Mucosa of descending colon (tissue), 3 donors: ENCODE measurements at places on chromosomes 6 and 20. TPM values are rescaled to one million over a fixed set of nuclear protein-coding genes. Genes with fewer than 3 reads are reported as not detected.

Gene PPP1R3G
- 2.8 TPM for total RNA-seq

Gene C6orf141
- 5.4 TPM for total RNA-seq

Gene PRPH2
- 3.5 TPM for total RNA-seq

Gene CEP85L
- 13.6 TPM for total RNA-seq

Gene HEY2
- total RNA-seq: 1.5 TPM

Gene SENP6
- 117 TPM for total RNA-seq

Gene PDE10A
- 18.0 TPM for total RNA-seq

Gene UST
- 16.2 TPM for total RNA-seq

Gene BANF2
- not detected for total RNA-seq

Gene HLA-G
- 1.9 TPM for total RNA-seq

Gene TRERF1
- total RNA-seq: 11.2 TPM

GRCh38 chr6:9659848-9660247 lies 755.0 kb downstream of the TFAP2A start:
- no peak for DNase-seq

GRCh38 chr6:148738946-148739821 lies 7.6 kb upstream of the UST start:
- DNase-seq: no peak

DNA sequence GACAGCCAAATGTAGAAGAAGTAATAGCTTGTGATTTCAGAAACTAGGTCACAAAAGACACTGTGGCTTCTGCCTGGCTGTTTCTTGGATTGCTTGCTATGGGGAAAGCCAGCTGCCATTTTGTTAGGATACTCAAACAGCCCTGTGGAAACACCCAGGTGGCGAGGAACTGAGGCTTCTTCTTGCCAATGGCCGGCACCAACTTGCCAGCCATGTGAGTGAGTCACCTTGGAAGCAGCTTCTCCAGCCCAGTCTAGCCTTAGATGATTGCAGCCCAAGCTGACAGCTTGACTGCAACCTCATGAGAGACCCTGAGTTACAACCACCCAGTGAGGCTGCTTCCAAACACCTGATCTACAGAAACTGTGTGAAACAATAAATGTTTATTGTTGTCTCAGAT lies 11.9 kb upstream of the KIAA1755 start:
- DNase-seq: no peak

GRCh38 chr6:38767560-38767959 lies 52.4 kb downstream of the DNAH8 start:
- DNase-seq: no peak

DNA sequence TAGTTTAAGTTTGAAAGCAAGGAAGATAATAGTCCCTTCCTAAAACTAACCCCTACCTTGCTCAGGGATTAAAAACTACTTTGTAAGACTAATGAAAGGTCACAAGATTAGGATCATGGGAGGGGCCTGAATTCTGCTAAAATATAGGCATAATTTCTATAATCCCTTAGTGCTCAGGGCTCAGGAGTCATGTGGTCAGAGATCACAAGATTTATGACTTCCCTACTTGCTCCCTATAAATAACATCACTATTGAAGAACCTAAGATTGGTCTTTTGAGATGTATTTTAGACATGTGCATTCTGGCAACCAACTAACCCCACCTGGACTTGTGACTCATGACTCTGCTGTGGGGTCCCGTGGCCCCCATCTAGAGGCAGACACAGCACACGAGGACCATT lies 81.1 kb downstream of the STMND1 start:
- DNase-seq: no peak

GRCh38 chr6:32430179-32430578 lies 9.5 kb upstream of the HLA-DRA start:
- no peak for DNase-seq

DNA sequence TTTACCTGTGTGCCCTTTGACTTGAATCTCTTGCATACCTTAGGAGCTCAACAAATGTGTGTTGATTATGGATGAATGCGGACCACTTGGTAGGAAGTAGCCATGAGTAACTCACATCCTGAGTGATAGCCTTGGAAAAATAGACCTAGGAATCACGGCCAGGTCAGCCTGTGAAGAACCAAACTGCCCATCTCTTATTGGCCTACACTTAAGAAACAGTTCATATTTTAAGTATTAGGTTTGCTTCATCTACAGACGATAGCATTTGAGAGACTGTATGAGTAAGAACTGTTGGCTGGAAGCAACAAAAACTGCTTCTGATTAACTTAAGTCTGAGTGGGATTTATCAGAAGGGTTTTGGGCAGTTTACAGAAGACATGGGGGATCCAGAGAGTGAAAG lies 320.1 kb upstream of the PRND start:
- no peak for DNase-seq

- peak; percentile 1 for DNase-seq
Measured at GRCh38 chr20:1374246-1374645, 18.6 kb downstream of the FKBP1A start.

- DNase-seq: no peak
Measured at GRCh38 chr6:90277302-90278011, 19.2 kb downstream of the BACH2 start.

GRCh38 chr20:2122936-2123335 lies 21.3 kb downstream of the STK35 start:
- DNase-seq: no peak

GRCh38 chr6:109239160-109239559 lies 143.1 kb downstream of the CD164 start:
- DNase-seq: no peak

DNA sequence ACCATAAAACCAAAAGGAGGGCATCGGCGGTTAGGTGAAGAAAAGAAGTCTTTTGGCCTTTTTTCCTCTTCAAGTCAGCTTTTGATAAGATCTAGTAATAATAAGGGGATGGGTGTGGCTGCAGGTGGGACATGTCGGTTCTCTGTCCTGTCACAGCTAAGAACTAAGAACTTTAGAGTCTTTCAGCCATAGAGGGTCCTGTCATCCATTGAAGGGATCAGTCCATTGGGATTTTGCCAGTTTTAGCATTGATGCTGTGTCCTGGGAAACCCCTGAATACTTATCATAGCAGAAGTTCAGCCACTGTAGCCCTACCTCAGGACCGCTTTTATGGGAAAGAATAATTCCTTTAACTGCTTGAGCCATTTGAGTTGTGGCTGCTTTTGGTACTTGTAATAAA lies 18.2 kb upstream of the SCP2D1 start:
- no peak for DNase-seq

DNA sequence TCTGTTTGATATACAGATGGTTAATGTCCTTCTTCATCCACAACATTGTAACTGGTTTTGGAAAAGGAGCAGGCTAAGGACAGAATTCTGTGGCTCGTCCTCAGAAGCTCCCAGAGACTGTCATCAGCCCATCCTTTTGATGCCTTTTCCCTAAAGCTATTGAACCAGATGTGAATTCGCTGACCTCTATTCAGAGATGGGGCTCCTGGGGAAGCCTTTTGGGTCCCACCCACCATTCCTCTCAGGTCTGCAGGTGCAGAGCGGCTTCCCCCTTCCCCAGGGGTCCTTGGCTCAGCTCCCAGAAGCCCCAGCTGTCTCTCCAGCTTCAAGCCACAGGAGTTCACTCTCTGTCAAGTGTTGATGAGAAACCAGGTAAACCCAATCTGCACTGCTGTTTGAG lies 191.7 kb downstream of the SMOC2 start:
- no peak for DNase-seq

DNA sequence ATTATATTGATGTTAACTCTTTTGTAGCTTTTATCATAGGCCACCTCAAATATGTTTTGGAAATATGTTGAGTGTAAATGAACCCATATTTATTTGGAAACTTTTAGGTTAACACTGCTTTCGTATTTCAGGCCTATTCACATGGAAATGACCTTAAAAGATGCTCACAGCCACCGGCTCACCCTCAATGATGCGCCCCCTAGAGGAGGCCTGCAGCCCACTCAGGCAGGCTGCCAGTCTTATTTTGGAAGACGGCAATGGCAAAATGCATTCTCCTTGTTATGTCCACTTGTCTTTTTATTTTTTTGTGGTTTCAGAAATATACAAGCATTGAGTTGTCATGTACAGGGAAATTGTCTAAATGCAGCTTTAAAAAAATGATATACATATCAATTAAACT lies 869.7 kb downstream of the PHF3 start:
- peak; percentile 34 for DNase-seq

DNA sequence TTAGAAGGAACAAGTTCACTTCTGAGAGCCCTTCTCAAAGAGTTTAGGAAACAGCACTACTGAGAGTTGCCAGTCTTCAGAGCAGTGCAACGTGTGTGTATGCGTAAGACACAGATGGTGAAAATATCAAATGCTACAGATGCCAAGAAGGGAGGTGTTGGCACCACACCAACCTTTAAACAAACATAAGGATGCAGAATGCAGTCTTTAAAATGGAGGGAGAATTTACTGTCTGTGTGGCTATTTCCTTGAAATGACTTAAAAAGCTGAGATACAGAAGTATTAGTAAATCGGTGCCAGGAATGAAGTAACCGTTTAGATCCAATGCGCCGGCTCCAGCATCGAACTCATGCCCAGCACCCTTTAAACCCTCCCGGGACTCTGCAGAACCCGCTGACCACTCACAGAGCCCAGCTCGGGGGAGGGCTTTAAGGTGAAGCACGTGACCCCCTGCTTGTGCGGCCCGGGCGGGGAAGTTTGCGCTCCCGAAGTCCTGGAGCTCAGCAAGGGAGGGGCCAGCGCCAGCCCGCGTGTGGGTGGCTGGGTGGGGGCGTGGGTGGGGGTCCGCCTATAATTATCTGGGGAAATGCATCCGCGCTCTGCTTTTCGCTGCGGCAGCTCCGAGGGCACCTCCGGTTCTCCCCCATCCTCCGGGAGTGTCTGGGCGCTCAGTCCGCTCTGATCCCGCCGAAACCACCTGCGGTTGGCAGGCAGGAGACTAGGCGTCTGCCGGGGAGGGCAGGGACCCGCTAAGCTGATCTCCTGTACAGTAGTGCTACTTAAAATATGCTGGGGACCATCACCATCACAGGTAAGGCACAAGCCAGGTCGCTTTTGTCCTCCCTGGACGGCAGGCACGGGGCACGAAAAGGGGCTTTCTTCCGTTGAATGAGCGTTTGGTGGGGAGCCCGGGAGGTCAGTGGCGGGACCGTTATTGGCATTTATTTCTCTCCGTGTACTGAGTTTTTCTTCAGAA lies 66.0 kb downstream of the ZBTB2 start:
- DNase-seq: no peak

DNA sequence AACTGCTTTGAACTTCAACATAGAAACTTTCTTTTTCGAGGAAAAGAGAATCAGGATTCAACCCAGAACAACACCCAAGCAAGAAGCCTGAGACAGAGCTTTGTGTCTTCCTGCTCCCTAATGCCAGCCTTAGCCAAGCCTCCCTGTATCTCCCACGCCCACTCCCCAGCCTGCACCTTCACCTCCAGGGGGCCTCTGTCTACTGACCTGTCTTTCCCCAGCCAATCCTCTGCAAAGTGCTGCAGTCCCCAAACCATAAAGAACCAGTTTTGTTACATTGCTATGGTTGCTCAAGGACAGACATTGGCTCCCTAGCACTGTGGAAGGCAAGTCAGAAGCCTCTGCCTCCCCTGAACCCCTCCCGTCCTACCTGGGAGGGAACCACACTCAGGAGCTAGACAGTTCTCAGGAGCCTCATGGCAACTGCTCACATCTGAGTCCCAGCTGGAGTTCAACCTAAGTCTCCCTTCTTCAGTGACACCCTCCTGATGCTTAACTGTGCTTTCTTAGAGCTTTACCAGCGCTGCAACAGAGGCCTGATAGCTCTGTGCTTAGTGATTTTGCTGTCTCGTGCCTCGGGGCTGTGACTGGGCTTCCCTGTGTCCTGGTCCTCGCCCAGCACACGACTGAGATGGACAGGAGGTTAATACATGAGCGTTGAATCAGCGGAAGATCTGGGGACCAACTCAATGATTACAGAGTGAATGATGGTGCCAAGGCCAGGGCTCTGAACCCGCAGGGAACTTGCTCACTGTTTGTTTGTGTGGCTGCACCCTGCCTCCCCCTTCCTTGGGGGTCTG lies 101.5 kb upstream of the DUSP22 start:
- no peak for DNase-seq

GRCh38 chr6:143099647-143100046 lies 39.0 kb downstream of the AIG1 start:
- no peak for DNase-seq

DNA sequence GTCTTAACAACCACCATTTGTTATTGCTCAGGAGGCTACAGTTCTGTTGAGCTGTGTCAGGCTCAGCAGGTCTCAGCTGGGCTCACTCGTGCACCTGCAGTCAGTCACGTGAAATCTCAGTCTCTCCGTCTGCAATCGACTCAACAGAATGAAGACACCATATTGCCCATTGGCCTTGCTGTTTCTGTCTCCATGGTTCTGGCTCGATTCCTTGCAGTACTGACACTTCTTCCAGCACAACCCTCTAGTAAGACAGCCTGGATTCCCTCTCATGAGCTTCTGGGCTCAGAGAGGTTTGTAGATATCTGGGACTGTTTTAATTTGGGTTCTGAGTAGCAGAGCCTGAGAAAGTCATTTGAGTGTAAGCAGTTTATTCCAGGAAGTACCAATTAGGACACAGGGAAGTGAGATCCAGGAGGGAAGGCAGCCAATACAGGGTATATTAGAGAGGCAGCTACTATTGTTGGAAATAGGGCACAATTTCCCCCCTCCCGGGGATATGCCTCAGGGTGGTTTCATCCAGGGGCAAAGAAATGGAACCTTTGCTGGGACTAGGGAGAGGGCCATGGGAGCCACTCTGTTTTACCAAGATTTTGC lies 87.4 kb upstream of the RALGAPA2 start:
- DNase-seq: no peak

- DNase-seq: no peak
Measured at GRCh38 chr6:159378411-159379328, 209.5 kb downstream of the FNDC1 start.

- no peak for DNase-seq
Measured at GRCh38 chr20:11957911-11958310, 40.2 kb downstream of the BTBD3 start.

- DNase-seq: no peak
Measured at GRCh38 chr6:125857846-125858245, 67.1 kb downstream of the NCOA7 start.

GRCh38 chr6:7921632-7922092 lies 11.1 kb upstream of the TXNDC5 start:
- DNase-seq: no peak

DNA sequence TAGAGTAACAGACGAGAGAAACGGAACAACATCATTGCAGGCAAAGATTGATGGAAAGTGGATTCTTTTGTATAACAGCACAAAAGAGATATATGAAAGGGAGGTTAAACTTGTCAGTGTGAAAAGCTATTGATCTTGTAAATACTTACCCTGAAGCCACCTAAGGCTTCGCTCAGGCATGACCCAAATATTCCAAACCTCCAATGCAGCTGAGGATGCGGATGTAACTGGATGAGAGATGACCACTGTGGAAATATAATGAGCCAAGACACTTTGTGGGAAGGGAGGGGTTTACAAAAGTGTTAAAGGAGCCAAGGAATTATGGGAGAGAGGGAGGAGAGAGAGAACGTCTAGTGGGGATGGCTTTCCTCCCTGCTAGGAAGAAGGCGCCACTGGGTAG lies 112.0 kb downstream of the DOK5 start:
- DNase-seq: no peak
